ENCODE measurements at places on chromosomes 11 and 22.

- peak; percentile 56 for DNase-seq
These were observed 29.1 kb downstream of the RTL6 start for GRCh38 chr22:44468973-44469372.

GRCh38 chr11:125358254-125358840, 137.7 kb downstream of the FEZ1 start:
- DNase-seq: no peak

GRCh38 chr11:57294225-57295131, 30.3 kb downstream of the TNKS1BP1 start:
- peak; percentile 94 for DNase-seq

DNA sequence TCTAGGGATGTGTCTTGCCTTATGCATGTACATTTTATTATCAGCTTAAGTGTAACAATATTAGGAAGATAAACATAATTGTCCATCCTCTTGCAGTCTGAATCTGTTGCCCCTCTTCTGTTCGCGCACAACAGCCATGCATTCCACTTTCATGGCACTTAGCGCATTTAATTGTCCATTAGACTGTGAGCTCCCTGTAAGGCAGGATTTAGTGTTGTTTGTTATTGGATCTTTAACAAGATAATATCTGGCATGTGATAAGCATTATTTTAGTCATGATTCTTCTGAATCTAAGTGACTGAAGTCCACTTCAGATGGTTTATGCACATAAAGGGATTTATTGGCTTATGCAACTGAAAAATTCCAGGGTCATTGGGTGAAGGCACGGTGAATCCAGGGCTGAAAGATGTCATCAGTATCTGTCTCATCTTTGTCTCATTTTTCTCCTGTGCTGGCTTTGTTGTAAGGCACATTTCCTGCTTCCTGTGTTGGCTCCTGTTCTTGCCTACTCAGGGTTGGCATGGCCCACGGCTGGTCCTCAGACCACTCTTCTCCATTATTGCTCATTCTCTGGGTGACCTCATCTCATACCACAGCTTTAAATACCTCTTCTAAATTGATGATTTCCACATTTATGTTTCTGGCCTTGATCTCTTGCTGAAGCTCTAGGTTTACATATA, 37.6 kb downstream of the ATXN10 start:
- peak; percentile 58 for DNase-seq

DNA sequence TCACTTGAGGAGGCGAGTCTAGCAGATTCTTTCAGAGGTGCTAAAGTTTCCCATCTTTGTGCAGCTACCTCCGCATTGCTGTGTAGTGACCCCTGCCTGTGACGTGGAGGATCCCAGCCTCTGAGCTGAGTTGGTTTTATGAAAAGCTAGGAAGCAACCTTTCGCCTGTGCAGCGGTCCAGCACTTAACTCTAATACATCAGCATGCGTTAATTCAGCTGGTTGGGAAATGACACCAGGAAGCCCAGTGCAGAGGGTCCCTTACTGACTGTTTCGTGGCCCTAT, 8.9 kb upstream of the SAMM50 start:
- DNase-seq: no peak

DNA sequence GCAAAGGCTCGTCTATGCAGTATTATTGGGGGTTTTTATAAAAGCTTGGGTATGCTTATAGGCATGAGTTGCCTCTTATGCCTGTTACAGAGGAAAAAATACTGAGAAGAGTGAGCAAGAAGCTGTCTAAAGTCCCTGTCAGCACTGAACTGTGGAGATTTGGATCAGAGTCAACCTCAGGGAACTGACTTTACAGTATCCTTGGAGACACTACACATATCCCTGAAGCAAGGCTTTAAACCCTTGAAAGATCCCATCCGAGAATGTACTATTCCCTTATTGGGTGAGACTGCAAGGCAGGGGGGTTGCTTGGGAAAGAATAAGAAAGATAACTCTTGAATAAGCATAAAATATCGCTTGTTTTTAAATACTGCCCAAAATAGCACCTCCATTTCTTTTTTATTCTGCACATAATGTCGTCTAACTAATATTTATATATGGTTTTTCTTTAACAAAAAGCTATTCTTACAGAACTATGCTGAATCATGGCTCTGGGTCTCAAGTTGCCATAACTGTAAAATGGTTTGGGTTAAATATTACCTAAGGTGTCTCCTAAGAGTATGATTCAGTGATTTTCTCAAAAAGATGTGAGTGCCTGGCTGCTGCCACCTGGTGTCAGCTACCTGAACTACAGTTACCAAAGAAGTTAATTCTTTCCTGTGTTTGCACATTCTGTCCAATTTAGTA, 1062.8 kb downstream of the DLG2 start:
- no peak for DNase-seq

GRCh38 chr11:64025205-64025604, 10.5 kb upstream of the FLRT1 start:
- DNase-seq: no peak

- no peak for DNase-seq
These were observed 72.5 kb downstream of the GLYATL1 start for GRCh38 chr11:59011655-59012397.

GRCh38 chr11:69240332-69241074, 53.5 kb upstream of the MYEOV start:
- DNase-seq: no peak

DNA sequence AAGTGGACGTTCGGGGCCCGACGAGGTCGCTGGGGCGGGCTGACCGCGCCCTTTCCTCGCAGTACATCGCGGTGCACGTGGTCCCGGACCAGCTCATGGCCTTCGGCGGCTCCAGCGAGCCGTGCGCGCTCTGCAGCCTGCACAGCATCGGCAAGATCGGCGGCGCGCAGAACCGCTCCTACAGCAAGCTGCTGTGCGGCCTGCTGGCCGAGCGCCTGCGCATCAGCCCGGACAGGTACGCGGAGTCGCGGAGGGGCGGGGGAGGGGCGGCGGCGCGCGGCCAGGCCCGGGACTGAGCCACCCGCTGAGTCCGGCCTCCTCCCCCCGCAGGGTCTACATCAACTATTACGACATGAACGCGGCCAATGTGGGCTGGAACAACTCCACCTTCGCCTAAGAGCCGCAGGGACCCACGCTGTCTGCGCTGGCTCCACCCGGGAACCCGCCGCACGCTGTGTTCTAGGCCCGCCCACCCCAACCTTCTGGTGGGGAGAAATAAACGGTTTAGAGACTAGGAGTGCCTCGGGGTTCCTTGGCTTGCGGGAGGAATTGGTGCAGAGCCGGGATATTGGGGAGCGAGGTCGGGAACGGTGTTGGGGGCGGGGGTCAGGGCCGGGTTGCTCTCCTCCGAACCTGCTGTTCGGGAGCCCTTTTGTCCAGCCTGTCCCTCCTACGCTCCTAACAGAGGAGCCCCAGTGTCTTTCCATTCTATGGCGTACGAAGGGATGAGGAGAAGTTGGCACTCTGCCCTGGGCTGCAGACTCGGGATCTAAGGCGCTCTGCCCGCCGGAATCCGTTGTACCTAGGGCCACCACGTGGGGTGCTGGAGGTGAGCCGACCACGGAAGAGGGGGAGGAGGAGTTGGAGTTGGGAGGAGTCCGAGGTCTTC, 771 bp downstream of the MIF start:
- peak; percentile 80 for DNase-seq

DNA sequence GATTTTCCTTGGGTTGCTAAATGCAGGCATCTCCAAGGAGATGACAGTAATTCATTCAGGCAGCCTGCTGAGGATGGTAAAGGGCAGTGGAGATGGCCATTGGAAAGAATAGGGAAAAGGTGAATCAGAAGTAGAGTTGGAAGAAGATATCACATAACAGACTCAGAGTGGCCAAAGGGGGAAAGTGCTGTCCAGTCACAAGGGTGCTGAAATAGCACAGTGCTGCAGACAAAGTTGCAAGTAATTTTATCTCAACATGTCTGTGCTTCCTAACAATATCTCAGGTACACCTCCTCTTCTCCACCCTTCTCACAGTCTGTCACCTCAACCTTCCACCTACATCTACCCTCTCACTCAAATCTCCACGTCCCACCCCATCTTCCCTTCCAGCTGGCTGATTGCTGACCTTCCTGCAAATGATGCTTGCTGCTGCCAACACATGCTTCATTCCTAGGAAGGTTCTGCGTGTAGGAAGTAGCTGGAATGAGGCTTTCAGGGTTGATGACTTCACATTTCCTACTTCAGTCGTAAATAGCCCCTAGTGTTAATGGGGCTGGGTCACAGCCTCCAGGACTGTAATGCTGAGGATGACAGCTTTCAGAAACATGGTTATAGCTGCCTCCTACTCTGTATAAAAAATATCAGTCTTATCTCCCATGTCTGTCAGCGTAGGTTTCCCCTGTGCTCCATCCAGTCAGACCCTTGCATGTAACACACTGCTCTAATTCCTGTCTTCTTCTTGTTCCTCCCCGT, 123.9 kb downstream of the CTNND1 start:
- no peak for DNase-seq

GRCh38 chr11:43523632-43524031, 156.9 kb upstream of the HSD17B12 start:
- no peak for DNase-seq

DNA sequence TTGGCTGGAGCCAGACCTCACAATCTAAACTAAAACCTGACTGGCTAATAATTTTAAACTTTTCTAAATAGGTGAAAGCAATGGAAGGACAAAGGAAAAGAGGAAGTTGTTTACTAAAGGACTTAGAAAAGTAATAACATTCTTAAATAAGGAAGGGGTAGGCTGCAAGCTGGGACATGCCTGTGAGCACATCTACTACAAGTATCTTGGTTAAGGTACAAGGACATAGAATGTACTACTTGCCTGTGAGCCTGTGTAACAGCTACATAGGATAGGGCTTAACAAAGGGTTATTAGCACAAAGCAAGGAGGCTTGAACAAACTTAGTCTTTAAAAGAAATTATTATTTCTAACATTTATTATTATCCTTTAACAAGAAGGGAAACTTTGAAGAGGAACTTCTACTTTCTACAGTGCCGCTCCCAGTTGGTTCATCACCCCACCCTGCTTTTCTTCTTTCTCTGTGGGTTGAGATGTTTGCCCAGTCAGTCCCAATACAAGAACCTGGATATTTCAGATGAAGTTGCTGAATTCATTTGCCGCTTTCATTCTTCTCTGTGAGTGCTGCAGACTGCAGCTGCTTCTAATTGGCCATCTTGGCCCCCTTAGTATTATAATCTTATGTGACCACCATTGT, 87.5 kb downstream of the PRMT3 start:
- DNase-seq: no peak

DNA sequence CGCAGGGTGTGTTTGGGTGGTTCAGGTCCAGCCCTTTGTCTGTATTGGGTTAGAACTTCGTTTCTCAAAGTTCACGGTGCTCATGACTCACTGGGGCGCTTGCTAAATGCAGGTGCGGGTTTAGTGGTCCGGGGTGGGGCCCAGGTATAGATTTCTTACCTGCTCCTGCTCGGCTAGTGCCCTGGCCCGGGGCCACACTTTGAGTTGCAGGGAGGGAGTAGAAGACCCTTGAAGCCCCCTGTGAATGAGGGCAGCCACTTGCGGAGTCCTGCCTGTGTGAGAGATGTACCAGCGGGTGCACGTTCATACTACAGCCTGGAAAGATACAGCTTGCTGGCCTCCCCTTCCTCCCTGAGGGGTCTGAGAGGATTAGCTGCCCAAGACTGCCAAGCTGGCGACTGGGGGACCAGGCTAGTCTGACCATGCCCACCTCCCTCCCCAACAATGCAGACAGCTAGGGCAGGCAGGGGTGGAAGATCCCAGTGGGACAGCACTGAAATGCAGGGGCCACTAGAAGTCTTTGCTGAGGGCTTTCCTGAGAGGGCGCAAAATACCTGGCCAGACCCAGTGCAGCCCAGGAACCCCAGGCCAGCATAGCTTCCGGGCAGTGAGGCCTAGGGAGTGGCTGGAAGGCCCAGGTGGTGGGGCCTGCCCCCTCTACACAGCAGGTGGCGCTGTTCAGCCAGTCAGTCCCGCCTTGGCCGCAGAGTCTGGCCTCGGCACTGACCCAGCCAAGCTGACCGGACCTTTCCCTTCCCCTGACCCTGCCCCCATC, 5.1 kb upstream of the MYRF start:
- DNase-seq: peak; percentile 12

- DNase-seq: no peak
These were observed 3.3 kb upstream of the BEST1 start for GRCh38 chr11:61946894-61947293.

GRCh38 chr11:71551711-71552110, 3.5 kb downstream of the KRTAP5-9 start:
- DNase-seq: no peak

- no peak for DNase-seq
These were observed 106.6 kb upstream of the SLC22A12 start for GRCh38 chr11:64484191-64485022.

GRCh38 chr11:9569588-9570164, 3.8 kb upstream of the WEE1 start:
- peak; percentile 20 for DNase-seq

DNA sequence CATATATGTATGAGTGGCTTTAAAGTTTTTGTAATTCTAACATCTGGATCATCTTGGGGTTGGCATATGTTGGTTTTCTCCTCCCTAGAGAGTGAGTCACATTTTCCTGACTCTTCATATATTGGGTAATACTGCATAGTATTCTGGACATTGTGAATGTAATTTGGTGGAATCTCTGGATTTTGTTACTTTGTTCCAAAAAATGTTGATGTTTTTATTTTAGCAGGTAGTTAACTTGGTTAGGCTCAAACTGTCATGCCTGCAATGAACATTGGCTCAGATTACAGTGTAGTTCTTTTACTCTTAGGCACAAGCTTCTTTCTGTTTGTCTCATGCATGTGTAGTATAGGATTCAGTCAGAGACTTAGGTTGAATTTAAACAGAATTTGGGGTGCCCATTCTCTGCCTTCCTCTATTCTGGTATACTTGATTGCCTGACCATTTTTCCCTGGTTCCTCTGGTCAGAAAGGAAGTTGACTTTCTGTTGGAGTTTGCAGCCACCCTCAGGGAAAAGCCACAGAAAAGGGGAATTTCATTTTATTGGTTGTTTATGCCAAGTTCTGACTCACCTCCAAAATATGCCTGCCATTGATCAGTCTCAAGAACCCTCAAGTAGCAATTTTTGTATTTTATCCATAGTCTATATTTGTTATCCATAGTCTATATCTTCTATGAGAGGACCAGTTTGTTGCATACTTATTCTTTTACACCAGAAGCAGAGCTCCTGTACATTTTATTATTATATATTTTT, 151.7 kb downstream of the UVRAG start:
- no peak for DNase-seq

DNA sequence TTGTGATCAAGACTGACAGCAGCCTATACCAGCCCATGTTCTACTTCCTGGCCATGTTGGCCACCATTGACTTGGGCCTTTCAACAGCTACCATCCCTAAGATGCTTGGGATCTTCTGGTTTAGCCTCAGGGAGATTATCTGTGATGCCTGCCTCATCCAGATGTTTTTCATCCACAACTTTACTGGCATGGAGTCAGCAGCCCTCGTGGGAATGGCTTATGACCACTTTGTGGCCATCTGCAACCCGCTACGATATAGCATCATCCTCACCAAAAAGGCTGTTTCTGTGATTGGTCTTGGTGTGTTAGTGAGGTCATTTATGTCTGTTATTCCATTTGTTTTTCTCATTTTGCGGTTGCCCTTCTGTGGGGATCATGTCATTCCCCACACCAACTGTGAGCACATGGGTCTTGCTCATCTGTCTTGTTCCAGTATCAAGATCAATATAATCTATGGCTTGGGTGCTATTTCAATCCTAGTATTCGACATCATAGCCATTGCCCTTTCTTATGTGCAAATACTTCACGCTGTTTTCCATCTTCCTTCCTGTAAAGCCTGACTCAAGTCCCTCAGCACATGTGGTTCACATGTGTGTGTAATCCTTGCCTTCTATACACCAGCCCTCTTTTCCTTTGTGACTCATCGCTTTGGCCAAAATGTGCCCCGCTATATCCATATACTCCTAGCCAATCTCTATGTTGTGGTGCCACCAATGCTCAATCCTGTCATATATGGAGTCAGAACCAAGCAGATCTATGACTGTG, 23.6 kb downstream of the OR52E1 start:
- no peak for DNase-seq
